ENCODE measurements at places on chromosomes 7 and 10.
A peak's percentile ranks its signal among the peaks of the same experiment; 100 is the strongest.

- DNase-seq = no peak
Measured at GRCh38 chr10:97074256-97075145, 111.3 kb downstream of the SLIT1 start.

DNA sequence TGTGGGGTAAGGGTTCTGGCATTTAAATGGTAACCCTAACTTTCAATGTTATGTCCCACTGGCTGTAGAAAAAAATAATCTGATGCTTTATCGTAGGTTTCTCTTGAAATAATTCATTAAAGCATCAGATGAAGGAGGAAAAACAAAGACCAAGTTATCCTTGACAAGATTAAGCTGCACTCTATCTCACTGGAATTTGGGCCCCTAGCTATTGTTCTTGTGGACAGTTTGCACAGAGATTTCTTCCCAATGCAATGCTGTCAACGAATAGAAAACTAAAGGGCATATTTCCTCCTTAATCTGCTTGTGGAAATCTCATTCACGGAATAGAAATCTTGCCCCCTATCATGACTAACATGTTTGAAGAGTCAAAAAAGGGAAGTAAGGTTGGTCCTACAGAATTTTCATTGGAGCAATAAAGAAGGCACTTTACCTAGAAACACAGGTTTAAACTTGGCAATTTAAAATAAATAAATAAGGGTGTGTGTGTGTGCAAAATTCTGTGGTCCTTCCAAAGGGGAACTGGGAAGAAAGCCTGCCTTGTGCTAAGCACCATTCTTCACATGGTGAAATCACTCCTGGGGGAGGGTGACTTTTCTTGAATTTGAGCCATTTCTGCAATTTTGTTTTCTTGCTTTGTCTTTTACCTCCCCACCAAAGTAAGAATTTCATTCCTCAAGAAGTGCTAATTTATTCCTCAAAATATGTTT is 242.8 kb downstream of the GLI3 start:
- no peak for DNase-seq

GRCh38 chr10:35216303-35216905 is 89.8 kb downstream of the CREM start:
- DNase-seq = peak; percentile 45

DNA sequence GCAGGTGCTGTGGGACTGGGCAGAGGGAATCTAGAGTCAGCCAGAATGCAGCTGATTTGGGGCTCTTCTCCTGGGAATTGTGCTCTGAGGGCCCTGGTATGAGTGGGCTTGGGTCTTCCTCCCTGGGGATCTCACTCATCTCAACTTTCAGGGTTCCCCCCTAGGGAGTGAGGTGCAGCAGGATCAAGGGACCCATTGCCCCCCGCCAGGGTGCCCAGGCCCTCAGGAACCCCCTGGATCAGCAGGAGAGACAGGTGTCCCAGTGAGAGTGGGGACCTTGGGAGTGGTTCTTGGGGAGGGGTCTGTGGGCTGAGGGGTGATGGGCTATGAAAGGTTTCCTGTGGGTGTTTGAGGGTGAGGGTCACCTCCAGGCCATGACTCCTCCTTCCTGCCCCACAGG is 17.6 kb upstream of the VOPP1 start:
- DNase-seq = no peak

- DNase-seq = no peak
Measured at GRCh38 chr7:141272417-141272816, 198.6 kb downstream of the TMEM178B start.

DNA sequence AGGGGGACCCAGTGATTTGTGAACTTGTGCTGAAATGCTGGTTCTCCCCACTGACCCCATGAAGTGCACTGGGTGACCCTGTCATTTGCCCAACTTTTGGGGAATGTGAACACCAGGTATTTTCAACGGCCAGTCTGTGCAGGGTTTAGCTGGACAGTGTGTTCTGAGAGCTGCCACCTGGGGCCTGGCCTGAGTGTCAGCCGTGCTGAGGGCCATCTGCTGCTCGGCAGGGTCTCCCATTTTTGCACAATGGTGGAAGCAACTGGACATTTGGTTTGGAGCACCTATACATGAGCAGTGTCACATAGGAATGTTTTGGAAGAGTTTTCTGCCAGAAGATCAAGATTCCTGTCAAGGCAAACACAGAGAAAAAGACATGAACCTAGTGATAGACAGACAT is 5.2 kb downstream of the CHN2 start:
- DNase-seq = no peak

- no peak for DNase-seq
Measured at GRCh38 chr10:1036341-1036791, 10.7 kb upstream of the IDI2 start.

DNA sequence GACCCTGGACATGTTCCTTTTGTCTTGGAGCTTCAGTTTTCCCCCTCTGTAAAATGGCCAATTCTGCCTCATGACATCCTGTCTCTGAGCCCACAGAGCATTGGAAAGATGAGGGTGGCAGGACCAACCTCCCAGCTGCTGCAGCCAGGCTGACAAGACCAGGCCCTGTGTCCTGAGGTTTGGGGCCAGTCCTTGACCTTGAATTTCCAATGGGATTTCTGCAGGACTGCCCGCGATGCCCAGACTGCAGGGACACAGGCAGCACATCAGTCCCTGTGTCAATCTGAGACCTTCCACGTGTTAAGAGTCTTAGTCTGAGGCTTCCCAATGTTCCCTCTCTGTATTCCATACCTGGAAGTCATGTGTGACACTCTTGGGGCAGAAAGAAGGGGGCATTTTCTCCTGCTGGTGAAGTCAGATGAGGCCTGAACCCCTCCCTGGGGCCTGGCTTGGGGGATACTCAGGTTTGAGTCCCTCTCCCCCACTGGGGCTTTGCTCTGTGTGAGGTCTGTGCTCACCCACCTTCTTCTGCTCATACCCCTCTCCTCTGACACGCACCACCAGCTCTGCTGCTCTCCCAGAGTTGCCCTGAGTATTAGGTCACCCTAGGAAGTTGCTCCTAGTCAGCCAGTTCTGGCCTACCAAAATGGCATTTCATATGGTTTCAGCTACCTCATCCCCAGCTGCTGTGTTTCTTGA is 79.2 kb downstream of the ADCY1 start:
- DNase-seq = no peak

GRCh38 chr10:95835149-95835860 is 72.5 kb upstream of the CC2D2B start:
- no peak for DNase-seq

GRCh38 chr10:109957092-109957797 is 33.9 kb upstream of the XPNPEP1 start:
- DNase-seq = no peak

- no peak for DNase-seq
Measured at GRCh38 chr7:2086229-2086628, 146.5 kb downstream of the MAD1L1 start.

DNA sequence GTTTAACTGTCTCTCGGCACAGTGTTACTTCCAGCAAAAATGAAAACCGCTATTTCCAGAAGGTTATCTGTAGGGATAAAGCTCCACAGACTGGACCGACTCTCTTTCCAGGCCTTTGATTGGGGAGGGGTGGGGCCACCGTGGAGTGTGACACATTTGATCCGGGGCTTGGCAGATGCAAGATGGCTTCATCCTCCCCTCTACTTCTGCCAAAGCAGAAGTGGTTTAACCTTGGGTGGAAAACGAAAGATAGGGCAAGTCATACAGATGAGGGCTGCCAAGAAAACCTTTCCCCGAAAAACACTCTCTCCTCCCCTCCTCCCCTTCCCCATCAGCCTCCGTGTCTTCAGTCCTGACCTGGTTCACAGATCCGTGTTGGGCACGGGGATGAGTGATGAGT is 139.7 kb upstream of the SH2B2 start:
- no peak for DNase-seq

DNA sequence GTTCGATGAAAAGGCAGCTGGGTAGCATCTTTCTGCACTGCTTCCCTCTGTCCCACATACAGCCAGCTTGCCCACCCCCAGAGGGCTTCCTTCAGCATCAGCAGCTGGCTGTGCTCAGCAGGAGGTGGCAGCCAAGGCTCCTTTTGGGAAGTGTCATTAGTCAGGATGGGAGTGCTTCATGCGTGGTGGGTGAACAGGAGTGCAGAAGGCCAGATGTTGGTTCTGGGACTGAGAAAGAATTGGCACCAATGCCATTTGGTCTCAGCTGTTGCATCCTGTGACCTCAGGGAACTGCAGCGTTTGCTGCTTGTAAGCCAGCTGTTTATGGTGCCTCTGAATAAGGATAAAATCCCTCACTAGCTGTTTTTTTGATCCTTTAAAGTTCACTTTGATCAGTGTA is 131.1 kb upstream of the SORCS3 start:
- DNase-seq = no peak

DNA sequence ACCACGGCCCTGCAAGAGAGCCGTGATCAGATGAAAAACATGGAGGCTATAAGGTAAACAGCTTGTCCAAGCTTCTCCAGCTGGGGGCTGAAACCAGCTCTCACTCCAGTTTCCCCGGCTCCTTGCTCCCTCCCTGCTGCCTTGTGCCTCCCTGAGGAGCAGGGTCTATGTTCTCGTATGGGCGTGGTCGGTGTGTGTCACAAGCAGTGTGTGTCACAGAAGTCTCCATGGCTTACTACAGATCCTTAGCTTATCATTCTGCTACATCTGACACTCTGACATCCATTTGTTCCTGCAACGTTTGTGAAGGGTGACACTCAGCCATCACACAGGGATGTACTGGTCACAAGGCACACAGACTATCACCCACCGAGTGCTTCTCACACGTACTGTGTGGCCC is 54.6 kb downstream of the CSGALNACT2 start:
- DNase-seq = no peak

- no peak for DNase-seq
Measured at GRCh38 chr7:66630531-66630930, 1.9 kb downstream of the KCTD7 start.

DNA sequence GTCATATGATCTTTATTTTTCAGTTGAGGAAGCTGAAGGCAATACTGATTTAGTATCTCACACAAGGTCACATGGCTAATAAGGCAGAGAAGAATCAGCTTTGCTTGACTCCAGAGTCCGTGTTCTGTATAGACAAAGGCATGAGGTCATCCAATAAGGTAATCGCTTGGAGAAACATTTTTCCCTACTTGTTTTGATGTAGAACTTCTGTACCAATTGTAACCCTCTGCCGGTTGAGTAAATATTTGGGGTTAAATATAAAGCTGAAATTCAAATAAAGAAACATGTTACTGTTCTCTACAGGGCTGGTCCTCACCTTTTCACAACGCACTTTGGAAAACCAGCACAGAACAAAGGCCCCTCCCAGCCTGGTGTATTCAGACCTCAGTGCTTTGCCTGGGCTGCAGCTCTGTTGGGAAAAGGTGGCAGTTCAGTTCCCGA is 83.0 kb upstream of the INSYN2A start:
- no peak for DNase-seq

DNA sequence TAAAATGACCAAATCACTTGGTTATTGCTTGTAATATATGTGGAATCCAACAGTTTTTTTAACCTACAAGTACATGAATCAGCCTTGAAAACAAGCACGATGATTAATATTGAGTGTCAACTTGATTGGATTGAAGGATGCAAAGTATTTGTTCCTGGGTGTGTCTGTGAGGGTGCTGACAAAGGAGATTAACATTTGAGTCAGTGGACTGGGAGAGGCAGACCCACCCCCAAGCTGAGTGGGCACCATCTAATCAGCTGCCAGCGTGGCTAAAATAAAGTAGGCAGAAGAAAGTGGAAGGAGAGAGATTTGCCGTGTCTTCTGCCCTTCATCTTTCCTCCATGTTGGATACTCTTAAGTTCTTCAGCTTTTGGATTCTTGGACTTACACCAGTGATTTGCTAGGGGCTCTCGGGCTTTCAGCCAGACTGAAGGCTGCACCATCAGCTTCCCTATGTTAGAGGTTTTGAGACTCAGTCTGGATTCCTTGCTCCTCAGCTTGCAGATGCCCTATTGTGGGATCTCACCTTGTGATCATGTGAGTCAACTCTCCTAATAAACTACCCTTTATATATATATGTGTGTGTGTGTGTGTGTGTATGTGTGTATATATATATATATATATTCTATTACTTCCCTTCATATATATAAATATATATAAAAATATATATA is 118.4 kb upstream of the WDR11 start:
- no peak for DNase-seq

GRCh38 chr7:130143986-130144311 is 61.3 kb downstream of the TMEM209 start:
- peak; percentile 15 for DNase-seq

GRCh38 chr7:23168111-23168885 is 13.6 kb upstream of the NUP42 start:
- no peak for DNase-seq

All from activated CD8-positive, alpha-beta T cell treated with anti-CD3 and anti-CD28 coated beads, Interleukin-2, amount 10 ng/mL, durations not matched to agents 7 days and 5 days (primary cell).